ENCODE measurements at places on chromosomes 1 and 21. TPM values are rescaled to one million over a fixed set of nuclear protein-coding genes. Genes with fewer than 3 reads are reported as not detected.

GRCh38 chr1:246828818-246829217 is 102.9 kb downstream of the AHCTF1 start:
- no peak for DNase-seq

DNA sequence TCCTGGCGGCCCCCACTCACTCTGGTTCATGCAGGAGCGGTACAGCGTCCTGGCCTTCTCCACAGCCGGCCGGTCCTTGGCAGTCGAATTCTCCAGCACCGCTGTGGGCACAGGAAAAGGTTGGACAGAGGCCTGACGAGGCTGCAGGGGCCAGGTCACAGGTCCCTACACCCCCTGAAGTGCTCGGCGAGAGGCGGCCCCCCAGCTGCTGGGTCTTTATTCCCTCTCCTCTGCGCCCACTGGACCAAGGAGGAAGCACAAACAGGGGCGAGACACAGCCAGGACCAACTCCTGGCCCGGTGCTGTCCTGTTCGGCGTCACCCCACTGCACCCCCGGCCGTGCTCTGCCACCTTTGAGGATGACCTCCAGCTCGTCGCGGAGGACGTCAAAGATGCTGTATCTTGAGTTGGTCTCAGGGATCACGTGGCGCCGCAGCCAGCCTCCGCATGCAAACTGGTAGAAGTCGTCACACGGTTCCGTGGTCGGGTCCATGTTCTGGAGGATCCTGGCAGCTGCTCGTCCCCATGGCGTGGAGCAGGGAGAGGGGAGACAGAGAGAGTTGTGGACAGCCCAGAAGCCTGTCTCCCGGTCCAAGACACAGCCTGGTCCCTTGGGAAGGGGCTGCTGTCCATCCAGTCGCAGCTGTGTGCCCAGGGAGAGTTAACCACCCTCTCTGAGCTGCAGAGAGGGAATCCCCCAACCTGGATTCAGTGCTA is 22.9 kb downstream of the PRXL2B start:
- no peak for DNase-seq

- no peak for DNase-seq
These were observed 58.8 kb upstream of the AJAP1 start for GRCh38 chr1:4595341-4596225.

DNA sequence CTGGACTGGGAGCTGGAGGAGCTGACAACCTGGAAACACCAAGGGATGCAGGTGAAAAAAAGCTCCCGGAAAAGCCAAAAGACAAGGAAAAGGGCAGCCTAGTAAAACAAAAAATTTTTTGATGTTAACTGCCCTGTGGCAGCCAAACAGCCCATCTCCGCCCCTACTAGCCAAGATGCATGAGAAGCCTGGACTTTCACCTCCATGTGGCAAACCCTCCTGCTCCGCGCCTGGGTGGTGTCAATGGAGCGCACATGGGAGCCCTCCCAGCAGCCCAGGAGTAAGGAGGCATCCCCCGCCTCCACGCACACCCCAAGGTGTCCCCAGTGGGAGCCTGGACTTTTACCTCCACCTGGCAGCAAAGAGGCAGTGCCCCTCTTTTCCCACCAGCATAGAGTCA is 30.5 kb downstream of the LEMD1 start:
- DNase-seq, result no peak

DNA sequence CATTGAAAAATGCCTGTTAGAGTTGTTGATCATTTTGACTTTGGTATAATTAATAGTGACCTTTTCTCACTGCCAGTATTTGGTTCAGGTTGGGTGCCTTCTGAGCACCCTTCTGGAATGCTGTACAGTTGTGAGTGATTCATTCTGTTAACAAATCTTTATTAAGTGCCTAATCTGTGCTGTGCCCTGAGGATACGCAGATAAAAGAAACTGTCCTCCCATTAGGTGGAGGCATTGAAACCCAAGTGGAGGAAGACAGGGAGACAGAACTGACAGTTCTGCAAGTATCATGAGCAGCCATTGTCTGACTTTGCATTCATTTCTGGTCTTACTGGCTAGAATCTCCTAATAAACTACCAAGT is 76.1 kb upstream of the ZNF326 start:
- DNase-seq, result no peak

DNA sequence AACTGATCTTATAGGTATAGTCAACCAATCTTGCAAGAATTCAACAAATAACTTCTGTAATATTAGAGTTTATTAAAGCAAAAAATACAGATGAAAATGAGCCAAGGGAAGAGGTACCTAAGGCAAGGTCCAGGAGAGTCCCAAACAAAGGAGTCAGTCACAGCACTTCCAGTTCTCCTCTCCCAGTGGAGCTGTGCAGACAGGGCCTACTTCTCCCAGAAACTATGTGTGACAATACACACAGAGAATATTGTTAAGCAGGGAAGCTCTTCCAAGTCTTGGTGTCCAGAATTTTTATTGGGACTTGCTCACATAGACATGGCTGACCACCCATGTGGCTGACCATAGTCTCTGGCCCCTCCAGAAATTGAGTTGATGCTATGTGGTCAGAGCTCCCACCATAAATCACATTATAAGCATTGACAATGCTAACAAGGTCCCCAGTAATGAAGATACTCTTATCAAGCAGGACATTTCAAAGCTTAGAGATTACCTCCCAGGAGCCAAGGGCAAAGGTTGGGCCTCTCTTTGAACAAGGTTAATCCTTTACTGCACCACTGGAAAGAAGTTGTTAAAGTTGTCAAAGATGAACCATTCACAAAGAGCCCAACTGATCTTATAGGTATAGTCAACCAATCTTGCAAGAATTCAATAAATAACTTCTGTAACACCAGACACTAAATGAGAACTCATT is 3.5 kb upstream of the CD244 start:
- DNase-seq, result no peak

GRCh38 chr1:155466996-155467395 is 95.6 kb downstream of the ASH1L start:
- DNase-seq, result no peak

DNA sequence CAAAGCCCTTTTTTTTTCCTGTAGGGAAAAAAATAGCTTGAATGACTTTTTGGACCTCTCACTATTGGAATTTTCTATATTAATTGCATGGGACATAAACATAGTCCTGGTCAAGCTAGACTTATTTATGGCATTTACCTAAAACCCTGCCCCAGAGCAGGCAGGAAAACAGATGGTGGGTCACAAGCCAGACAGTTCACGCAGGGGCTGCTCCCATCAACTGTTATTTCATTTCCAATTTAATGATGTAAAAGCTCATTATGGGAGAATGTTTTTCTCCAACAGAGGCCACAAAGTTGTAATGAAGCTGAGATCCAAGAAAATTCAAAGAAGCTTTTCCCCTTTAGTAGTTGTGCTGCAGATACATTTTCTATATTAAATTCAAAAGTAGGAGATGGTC is 99.2 kb downstream of the SGIP1 start:
- DNase-seq, result no peak

- no peak for DNase-seq
These were observed 13.8 kb downstream of the LRRC39 start for GRCh38 chr1:100164216-100164615.

DNA sequence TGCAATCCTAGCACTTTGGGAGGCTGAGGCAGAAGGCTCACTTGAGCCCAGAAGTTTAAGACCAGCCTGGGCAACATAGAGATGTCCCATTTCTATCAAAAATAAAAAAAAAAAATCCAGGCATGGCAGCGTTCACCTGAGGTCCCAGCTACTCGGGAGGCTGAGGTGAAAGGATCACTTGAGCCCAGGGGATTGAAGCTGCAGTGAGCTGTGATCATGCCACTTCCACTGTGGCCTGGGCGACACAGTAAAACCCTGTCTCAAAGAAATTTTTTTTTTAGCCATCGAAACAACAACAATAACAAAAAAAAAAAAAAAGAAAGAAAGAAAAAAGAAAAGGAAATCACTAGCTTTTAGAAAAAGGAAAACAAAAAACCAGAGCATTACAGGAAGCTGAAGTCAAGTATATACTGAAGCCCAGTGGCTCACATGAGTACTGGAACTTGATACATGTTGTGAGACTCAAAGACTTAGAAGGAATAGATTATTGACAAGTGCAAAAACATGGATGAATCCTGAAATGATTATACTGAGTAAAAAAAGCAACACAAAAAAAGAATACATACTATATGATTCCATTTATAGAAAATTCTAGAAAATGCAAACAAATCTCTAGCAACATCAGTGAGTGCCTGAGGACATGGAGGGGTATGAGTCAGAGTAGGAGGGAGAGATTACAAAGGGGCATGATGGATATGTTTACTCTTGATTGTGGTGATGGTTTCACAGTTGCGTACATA is 6.1 kb upstream of the RABGAP1L start:
- DNase-seq, result no peak

GRCh38 chr1:43041591-43041990 is 82.9 kb upstream of the SLC2A1 start:
- no peak for DNase-seq

- no peak for DNase-seq
These were observed 299.3 kb upstream of the VAMP3 start for GRCh38 chr1:7471836-7472235.

DNA sequence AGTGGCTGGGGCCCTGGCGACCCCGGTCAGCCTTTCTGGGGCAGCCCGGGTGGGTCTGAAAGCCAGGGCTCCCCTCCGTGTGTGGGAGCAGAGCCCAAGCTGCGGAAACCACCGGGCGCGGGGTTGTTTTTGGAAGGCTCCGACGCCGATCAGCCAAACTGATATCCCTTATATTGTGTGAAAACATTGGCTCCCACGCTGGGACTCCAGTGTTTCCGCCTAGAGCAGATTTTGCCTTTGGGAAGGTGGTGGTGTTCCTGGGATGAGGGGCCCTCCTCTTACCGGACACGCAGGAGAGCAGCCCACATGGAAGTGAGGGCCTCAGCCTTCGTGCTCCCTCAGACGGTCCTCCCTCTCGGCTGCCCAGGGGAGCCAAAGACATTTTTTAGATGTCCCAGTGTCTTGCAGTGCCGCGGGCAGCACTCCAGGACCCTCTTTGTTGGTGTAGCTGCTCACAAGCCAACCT is 54.3 kb downstream of the NGF start:
- DNase-seq, result no peak

DNA sequence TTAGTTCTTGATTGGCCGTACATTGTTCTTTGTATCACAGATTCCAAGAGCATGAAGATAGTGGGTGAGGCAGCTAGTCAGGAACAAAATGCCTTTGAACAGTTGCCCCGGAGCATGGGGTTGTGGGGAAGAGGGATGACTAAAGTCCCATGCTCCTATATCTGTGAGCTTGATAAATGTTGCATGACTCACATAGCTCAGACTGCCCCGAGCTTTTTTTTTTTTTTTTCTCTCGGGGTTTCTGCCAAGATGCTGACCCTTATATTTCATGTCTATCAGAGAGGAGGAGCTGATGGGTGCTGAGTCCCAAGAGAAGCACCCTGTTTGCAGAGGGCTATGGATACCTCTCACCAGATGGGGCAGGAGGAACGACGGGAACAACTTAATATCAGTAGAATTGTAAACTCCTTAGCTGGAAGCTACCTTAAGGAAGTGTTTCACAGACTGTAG is 40.6 kb downstream of the SRRM1 start:
- DNase-seq, result no peak

GRCh38 chr1:113552244-113552643 is 161.9 kb downstream of the MAGI3 start:
- DNase-seq, result no peak

- no peak for DNase-seq
These were observed 79.7 kb downstream of the PLPPR5 start for GRCh38 chr1:98924977-98925376.

DNA sequence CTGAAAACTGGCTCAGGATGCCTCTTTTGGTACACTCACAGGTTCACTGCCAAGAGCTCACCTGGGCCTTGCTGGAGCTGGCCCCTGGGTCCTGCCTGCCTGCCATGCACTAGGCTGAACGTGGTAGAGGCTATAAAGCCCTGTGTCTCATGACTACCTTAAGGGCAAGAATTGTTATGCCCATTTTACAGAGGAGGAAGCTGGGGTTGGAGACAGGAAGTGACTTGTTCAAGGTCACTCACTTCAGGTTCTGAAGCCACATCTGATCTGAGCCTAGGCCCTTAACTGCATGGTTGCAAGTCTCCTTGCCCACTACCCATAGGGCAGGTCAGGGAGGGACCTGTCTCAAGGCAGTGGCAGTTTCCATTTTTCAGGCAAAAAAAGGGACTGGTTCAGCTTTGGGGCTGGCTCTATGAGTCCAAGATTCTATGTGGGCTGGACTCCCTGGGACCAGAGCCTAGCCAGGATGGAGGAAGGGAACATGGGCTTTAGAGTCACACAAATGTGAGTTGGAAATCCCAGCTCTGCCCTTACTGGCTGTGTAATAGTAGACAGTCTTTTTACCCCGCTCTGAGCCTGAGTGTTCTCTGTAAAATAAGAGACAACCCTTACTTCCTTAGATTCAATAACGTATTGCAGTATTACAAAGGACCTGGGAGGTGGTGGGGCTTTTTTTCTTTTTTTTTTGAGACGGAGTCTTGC is 7.8 kb downstream of the STK40 start:
- no peak for DNase-seq

The GBP6 gene
- total RNA-seq, result 0.07 TPM

The SPATA1 gene
- total RNA-seq, result 2.7 TPM

The SH2D5 gene
- total RNA-seq, result 0.15 TPM

The TRIM67 gene
- total RNA-seq, result not detected

The PRAMEF17 gene
- not detected for total RNA-seq

The PTGFRN gene
- total RNA-seq, result 28.0 TPM

The CD160 gene
- total RNA-seq, result not detected

The USH2A gene
- not detected for total RNA-seq

The LRRC3 gene
- total RNA-seq, result 2.8 TPM

The BEND5 gene
- total RNA-seq, result 1.0 TPM

The RPE65 gene
- total RNA-seq, result not detected
